ENCODE measurements at places on chromosomes 6 and 20.

GRCh38 chr6:37262446-37263026 is 4.6 kb upstream of the TMEM217 start:
- DNase-seq: no peak

GRCh38 chr6:143363299-143363698 is 87.2 kb downstream of the ADAT2 start:
- no peak for DNase-seq

- no peak for DNase-seq
Observed at GRCh38 chr20:31868853-31869672, 1.3 kb downstream of the DUSP15 start.

DNA sequence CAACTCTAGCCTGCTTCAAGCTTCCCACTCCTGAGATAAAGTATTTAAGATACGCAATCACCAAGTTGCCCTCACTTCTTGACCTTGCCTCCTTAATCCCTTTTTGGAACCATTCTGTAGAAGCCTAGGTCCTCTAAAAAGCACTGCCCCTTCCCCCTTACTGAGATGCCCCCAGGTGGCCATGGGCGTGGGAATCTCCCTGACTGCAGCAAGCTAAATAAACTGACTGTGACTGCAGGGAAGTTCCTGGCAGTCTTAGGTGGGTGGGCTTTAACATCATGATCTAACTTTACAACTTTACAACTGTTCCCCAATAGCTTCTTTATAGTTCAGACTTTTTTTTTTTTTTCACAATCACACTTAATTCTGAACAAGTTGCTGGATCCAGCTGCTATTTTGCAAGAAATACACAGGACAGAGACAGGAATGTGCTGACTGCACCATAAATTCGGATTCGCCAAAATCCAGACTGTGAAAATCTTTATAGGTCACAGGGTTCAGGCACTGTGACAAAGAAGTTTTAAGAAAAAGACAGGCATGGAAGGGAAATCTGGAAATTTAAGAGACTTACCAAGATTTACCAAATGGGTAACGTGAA is 344.2 kb upstream of the SULF2 start:
- DNase-seq: no peak

- no peak for DNase-seq
Observed at GRCh38 chr6:195861-196360, 96.4 kb upstream of the DUSP22 start.

GRCh38 chr6:170137176-170137891 is 153.5 kb downstream of the DLL1 start:
- no peak for DNase-seq

- no peak for DNase-seq
Observed at GRCh38 chr20:57934007-57934805, 224.4 kb upstream of the PMEPA1 start.

DNA sequence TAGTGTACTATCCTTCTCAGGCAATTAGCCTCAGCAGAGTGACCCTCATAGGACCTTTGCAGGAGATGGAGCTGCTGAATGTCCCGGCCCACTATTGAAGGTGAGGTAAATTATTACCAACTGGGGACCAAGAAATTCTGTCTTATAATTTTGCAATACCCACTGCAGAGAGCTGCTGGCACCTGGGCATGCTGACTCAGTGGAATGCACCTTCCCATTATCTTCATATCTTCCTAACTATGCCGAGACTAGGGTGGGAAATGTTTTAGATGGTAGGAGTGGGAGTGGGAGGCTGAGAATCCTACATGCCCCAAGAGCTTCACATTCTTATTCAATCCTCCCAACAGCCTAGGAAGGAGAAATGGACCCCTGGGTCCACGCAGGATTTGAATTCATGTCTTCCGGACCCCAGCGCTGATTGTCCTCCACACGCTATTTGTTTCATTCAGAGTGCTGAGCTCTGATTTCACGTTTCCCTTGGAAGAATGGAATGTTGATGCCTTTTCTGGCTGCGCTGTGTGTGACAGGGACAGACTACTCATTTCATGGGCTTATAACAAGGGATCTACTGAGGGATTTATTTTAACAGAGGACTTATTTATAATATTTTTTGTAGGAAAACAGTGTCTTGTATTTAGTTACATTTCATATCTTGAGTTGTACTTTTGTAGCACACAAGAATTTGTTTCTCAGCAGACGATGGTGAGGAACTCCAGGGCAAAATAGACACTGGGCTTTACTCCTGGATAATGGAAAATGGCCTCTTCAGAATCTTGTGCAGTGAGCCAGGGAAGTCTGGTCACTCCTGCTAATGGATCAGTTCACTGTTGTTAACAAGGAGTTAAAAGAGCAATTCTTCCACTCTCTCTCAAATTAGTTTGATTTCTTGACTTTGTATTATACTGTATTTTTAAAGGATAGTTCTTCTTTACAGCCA is 66.4 kb downstream of the FYN start:
- no peak for DNase-seq

DNA sequence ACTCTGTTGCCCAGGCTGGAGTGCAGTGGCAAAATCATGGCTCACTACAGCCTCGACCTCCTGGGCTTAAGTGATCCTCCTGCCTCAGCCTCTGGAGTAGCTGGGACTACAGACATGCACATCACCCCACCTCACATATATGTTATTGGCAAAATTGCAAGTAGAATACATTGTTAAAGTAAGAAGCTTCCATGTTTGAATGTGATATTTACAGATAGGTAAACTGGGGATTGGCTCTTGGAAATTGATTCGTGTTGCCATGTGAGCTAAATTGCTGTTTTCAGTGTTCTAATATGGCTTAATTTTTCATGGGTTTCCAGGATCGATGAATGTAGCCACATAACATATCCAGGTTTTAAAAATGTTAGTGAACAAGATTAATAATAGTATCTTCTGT is 149.0 kb upstream of the ZNF217 start:
- DNase-seq: no peak

DNA sequence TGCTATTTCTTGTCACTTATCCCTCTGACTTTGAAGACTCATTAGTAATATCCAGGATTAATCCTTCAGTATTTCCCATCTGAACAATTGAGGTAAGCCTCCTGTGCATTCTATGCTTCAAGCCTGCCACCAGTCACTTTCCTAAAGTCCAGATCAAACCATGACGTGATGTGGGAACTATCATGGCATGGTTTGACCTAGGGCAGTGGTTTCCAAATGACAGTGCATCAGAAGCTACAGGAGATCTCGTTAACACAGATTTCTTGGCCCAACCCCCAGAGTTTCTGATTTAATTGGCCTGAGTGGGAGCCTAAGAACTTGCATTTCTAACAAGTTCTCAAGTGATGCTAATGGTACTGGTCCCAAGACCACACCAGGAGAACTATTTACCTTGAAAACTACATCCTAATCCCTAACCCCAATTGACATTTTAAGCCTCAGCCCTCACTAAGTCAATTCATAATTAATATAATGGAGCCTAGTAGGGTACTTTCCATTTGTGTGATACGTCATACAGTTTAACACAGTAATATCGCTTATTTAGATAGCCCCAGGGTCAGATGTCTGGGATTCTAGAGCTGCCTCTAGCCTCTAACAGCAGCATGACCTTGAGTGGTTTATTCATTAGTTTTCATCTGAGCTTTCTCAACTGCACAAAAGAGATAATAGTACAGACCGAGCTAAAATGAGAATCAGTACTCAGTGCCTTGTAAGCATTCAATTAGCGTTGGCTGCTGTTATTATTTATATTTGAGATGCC is 907.6 kb downstream of the TFAP2A start:
- DNase-seq: no peak

GRCh38 chr6:11903645-11904044 is 108.5 kb upstream of the HIVEP1 start:
- DNase-seq: no peak

DNA sequence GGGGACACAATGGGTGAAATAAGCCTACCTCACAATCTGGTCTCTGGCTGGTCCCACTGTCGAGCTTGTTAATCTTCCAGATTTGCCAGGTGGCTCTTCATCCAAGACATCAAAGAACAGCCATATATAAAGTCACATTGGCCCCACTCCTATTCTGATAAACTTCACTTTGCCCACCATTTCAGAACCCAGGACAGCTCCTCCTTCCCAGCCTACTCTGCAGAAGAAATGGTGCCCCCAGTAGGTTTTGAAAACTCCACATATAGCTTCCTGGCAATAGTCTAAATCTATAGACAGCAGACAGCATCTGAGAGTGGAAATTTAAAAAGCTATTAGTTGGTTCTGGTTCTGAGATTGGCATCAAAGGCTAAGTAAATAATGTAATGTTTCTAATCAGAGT is 143.1 kb upstream of the PCSK2 start:
- DNase-seq: no peak

DNA sequence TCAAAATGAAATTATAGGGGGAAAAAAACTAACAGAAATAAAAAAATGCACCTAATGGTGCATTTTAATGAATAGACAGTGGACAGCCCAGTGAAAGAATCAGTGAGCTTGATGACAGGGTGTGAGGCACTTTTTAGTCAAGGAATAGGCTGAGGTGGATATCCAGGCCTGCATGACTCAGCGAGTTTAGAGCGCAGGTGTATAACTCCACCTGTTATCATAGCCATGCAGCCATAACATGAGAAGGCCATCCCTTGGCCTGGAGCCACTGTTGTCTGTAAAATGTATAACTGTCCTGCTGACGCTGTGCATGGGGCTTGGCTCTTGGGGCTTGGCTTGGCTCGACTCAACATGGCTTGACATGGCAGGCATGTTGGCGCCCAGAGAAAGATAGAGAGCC is 331.5 kb upstream of the NOX3 start:
- peak; percentile 5 for DNase-seq

GRCh38 chr6:87914637-87915395 is 132.8 kb upstream of the SPACA1 start:
- DNase-seq: no peak

GRCh38 chr20:3890999-3891929 is 2.1 kb downstream of the PANK2 start:
- no peak for DNase-seq

DNA sequence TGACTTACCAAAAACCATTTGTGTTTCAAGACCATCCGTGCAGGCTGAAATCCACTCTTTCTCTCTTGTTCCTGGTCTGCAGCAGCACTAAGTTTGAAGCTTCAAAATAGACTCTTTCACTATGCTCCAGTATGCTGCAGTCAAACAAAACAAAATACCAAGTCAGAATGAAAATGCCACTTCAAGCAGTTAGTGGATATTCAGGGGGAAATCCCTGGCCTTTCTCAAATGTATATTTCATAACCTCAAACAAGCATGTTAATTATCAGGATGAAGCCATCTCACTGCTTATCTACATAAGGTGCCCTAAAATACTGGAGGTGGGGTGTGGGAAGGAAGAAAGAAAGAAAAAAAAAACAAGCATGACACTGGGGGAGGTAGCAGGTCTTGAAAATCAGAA is 103.5 kb downstream of the ATXN1 start:
- DNase-seq: no peak

- DNase-seq: no peak
Observed at GRCh38 chr6:148598724-148599123, 148.1 kb upstream of the UST start.

- DNase-seq: peak; percentile 63
Observed at GRCh38 chr6:36123270-36124139, 6.8 kb upstream of the MAPK13 start.

DNA sequence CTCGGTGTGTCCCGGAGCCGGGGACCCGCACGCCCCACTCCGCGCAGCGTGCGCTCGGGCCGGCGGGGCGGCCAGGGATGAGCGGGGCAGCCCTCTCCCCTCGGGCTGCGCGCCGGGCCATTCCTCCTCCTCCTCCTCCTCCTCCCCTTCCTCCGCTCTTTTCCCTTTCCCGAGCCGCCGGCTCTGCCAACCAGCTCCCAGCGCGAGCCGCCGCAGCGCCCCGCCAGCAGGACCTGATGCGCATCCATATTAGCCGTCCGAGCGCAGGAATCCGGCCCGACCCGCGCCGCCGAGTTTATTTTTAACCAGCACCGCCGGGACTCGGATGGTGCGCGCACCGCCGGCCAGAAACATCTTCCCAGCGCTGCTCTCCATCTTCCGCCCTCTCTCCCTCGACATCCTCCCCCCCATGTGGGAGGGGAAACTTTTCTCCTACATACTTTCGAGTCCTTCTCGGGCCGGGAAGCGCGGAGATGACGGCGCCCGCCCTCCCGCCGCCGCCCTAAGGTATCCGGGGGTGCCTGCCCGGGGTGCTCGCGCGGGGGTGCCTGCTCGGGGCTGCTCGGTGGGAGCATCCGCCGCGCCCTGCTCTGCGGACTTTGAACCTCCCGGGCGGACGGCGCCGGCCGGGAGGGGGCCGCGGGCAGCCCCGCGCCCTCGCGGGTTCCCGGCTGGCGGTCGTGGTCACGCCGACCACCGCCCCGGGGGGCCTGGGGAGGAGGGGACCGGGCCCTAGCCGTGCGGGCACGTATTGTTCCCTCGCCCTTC is 619 bp downstream of the RREB1 start:
- no peak for DNase-seq

- no peak for DNase-seq
Observed at GRCh38 chr20:21099751-21100577, 6.2 kb downstream of the LINC00237 start.

DNA sequence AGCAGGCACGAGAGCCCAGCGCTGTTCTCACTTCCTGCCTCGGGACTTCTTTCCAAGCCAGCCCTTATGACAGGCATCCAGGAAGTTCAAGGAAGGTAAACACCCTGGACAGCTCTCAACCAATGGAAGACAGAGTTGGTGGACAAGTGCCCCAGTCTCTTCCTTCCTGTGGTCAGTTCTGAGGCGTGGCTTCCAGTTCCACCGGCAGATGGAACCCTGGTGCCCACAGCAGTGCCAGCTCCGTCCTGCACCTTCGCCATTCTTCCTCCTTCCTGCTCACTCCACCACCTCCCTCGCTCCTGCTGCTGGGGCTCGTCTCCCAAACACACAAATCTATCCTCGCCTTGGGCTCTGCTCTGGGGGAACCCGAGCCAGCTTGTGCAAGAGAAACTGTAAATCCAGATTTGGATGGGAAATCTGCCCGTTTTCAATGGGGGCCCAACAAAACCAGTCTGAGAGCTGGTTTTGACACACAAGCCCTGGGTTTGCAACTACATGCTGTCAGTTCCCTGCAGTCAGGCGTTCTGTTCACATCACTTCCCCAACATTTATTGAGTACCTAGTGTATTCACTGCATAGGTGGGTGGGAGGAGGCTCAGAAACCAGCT is 162.7 kb downstream of the GRM4 start:
- no peak for DNase-seq

DNA sequence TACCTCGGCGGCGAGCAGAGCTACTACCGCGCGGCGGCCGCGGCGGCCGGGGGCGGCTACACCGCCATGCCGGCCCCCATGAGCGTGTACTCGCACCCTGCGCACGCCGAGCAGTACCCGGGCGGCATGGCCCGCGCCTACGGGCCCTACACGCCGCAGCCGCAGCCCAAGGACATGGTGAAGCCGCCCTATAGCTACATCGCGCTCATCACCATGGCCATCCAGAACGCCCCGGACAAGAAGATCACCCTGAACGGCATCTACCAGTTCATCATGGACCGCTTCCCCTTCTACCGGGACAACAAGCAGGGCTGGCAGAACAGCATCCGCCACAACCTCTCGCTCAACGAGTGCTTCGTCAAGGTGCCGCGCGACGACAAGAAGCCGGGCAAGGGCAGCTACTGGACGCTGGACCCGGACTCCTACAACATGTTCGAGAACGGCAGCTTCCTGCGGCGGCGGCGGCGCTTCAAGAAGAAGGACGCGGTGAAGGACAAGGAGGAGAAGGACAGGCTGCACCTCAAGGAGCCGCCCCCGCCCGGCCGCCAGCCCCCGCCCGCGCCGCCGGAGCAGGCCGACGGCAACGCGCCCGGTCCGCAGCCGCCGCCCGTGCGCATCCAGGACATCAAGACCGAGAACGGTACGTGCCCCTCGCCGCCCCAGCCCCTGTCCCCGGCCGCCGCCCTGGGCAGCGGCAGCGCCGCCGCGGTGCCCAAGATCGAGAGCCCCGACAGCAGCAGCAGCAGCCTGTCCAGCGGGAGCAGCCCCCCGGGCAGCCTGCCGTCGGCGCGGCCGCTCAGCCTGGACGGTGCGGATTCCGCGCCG is 994 bp downstream of the FOXC1 start:
- no peak for DNase-seq

- DNase-seq: no peak
Observed at GRCh38 chr6:1609041-1609647, 571 bp upstream of the FOXC1 start.
